Eye (tissue), 1 donor: ENCODE measurements at places on chromosomes 2 and 18.

DNA sequence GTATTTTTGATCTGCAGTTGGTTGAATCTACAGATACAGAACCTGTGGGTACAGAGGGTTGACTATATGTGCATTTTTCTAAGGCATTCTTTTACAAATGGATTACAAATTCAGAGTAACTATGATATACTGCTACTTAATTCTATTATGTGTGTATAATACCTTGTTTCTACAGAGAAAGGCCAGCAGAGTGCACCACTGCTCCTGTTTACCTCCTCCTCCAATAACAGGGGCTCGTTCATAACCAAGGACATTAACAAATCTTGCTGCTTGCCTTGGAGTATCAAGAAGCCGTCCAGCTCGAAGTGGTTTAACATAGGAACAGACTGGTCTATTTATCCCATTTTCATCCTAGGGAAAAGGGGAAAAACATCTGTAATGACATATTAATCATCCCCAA lies 16.4 kb downstream of the CEP76 start:
- no peak for DNase-seq

- peak; percentile 67 for DNase-seq
Observed at GRCh38 chr2:10432311-10433181, 15.6 kb downstream of the ODC1 start.

DNA sequence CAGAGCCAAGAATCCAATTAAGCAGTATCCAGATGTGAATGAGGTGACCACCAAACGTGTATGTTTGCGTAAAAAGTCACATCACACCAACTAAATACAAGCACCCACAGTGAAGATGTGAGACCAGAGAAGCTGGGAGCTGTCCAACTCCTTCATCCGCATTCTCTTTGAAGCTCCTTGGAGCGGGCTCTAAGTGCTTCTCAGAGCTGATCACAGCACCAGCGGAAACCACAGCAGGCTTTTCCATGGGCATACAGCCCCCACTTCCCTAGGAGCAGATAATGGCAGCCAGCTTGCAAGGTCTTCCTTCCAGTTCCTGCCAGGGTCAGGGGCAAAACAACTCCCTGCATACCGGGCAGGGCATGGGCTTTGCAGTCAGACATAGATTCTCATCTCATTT lies 36.4 kb downstream of the REEP1 start:
- DNase-seq, result peak; percentile 52

DNA sequence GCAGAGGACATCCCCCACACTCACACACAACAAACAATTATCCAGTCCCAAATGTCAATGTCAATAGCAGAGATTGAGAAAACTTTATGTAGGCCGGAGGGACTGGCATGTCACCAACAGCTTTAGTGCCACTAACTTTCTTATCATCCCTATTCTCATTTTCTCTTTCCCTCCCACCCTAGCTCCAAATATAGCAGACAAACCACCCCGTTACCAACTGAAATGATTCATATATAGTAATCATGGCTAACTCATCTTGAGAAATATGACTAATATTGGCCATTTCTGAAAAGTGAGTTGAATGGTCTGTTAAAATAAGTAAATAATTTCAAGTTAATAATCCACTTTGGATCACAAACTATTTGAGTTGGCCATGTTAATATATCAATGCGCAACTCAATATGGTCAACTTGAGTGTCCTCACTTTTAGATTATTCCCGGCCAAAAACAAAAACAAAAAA lies 242.1 kb upstream of the RND3 start:
- DNase-seq, result no peak

DNA sequence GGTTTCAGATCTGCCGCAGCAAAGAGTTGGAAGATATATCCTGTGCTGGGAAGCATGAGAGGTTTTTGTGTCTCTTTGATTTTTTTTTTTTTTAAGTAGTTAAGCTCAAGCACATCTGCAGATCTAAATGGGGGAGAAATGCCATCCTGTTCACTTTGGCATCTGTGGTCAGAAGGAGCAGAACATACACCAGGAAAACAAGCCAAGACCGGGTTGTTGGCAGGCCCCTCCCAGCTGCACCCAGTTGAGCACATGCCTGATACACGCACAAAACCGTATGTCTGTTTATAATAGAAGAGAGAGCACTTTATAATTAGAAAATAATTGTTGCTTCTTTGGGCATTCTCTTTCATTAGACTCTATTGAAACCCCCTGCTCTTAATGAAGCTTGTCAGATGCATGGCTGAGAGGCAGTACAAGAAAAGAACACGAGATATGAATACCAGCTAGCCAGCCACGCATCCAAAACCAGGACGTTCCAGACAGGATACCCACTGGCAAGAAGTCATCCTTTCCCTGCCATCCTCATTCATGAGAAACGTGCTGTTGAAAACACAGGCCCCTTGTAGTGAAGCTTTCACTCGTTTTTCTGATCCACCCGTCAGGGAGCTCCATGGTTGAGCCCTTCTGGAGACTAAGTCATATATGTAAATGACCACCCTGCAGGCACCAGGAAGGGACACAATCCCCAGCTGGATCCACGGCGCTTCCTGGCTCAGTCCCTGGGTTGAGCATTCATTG lies 152.2 kb downstream of the ALPK2 start:
- DNase-seq, result peak; percentile 78

DNA sequence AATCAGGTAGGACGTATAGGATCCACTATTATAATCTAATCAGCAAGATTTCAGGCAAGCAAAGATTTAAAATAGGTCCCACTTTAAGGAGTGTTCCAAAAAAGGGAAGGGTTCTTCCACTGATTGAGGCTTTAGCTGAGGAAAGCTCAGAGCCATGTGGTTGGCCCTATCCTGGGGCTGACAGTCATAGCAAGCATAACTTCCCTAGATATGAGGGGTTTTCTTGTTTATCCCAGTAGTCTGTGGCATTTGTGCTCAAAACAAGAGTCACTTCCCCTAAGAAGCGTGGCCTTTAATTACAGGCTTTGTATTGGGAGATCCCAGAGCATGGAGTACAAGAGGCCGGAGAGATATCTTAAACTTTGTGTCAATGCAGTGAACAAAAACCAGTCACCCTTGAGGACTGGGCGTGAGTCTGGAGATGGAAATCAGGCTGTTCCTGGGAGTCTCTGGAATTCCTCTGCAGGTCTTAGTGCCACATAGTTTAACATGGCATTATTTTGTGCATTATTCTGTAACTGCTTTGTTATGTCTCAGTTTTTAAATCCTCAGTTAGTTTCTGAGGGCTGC lies 136.9 kb upstream of the FBXO11 start:
- no peak for DNase-seq

- no peak for DNase-seq
Observed at GRCh38 chr2:62382122-62382521, 123.9 kb downstream of the TMEM17 start.

DNA sequence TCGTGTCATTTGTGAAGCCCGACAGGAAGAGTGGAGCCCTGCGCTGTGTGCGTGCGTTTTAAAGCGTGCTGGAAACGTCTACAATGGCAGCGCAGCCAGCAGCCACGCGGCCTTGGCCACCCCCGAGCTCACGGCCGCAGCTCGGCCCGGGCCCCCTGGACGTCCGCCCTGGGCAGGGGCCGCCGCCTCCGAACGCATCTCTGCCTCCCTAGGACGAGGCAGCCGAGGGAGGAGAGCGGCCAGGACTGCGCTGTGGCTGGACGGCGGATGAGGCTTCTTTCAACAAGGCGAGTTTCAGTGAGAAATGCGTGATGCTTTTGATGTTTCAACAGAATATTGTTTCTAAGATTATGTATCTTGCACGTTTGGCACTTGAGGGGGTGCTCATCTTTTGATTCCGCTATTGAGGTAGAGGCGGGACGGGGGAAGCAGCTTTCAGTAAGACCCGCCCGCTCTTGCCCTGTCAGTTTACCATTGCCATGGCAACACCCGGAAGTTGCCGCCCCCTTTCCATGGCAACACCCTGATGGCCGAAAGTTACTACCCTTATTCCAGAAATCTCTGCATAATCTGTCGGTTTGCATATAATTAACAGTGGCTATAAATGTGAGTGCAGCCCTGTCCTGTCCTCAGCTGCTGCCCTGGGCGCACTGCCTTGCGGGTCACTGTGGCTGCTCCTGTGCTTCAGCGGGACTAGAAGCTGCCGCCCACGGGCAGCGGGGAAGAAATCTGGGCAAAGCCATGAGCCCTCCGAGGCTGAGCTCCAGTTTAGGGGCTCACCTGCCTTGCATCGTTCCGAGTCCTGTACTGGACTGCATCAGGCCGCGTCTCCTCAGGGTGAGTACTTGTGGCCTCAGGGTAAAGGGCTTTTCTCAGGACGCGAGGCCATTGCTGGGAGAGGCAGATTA lies 38.6 kb downstream of the ADNP2 start:
- peak; percentile 96 for DNase-seq

- DNase-seq, result no peak
Observed at GRCh38 chr2:144405982-144406788, 113.7 kb downstream of the ZEB2 start.

DNA sequence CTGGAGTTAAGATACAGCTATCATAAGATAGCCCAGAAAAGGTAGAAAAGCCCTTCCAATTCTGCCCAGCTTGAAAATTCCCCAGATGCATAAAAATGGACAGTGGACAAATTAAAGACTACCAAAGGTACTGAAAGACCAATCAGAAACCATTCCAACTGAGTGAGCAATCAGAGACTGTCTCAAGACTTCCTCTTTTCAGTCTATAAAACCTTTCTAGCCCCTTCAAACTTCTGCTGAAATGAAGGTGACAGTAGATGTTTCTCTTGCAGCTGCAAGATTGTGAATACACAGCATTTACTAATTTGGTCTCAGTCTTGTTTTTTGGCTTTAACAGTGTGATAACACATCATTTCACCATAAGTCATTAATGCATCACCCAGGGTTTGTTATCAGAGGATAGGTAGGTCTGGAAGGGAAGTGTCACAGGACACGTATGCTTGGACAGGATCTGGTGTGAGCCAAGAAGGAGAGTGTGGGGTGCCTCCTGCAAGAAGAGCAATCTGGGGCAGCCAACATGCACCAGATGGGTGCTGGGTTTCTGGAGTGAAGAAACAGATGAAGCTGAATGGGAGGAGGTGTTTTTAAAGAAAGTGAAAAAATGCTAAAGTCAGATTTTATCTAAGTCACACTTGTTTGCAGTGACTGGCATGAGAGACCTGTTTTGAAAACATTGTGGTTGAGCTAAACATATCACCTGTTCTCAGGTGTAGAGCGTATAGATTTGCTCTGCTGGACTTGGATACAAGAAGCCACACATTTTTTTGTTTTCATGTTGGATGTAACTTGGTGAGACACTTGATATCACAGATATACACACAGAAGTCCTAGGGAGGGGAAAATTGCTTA lies 75.3 kb upstream of the DDX18 start:
- DNase-seq, result no peak

DNA sequence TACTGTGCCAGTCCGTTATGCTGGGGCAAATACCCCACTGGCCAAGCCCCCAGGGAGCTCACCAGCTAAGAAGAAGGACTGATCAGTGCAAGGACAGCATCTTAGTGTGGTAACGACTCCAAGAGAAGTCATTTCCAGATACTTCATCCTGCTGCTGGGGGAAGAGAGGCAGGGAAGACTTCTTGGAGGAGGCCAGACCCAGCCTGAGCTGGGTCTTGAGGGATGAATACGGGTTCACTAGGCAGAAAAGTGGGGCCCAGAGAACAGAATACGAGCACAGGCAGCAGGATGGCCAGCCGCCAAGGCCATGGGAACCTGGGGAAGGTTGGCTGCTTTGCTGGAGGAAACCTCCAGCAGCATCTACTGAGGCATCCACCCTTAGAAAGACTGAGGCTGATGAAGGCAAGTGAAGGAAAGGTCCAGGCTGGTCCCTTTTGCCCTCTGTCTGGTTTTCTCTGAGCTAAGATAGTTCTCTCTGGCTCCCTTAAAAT lies 84.1 kb downstream of the GLI2 start:
- DNase-seq, result no peak

DNA sequence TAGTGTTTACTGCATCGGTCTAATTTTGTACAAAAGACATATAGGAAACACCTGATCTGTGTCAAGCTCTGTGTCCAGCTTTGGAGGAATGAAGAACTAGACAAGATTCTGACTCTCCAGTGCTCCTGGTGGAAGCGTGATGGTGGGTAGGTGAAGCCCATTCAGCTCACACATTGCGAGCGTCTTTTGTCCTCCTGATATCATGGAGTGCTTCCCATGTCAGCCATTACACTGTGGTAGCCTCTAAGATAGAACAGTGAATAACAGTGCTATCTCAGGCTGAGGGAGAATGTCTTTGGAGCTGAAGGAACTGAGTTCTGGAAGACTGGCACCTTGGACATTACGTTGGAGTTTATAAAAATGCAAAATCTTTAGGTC lies 350.2 kb downstream of the CYRIA start:
- DNase-seq, result no peak

DNA sequence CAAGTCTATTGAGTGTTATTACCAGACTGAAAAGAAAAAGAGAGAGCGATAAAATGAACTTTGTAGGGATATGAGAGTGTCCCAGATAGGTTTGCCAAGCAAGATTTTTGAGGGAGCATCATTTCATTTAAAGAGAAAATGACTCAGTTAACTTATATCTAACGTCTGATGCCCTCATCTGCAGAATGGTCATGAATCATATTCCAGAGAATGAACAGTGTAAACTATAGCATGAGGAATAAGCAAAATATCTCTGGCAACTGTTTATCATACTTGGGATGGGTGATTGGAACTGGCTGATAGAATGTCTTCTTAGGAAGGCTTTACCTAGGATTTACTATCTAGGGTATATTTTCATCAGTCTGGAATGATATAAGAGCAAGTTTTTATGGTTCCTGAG lies 289.4 kb downstream of the CMPK2 start:
- DNase-seq, result no peak

GRCh38 chr2:120345608-120346007 lies 328 bp upstream of the INHBB start:
- no peak for DNase-seq

GRCh38 chr18:69400976-69401225 lies 213 bp downstream of the DOK6 start:
- DNase-seq, result no peak
